ENCODE measurements at places on chromosomes 6 and 20.

- DNase-seq = no peak
Measured at GRCh38 chr20:47857187-47857568, 71.9 kb upstream of the SULF2 start.

- no peak for DNase-seq
Measured at GRCh38 chr6:131852200-131852599, 44.4 kb downstream of the ENPP1 start.

- no peak for DNase-seq
Measured at GRCh38 chr20:15547119-15547518, 1026.1 kb downstream of the KIF16B start.

DNA sequence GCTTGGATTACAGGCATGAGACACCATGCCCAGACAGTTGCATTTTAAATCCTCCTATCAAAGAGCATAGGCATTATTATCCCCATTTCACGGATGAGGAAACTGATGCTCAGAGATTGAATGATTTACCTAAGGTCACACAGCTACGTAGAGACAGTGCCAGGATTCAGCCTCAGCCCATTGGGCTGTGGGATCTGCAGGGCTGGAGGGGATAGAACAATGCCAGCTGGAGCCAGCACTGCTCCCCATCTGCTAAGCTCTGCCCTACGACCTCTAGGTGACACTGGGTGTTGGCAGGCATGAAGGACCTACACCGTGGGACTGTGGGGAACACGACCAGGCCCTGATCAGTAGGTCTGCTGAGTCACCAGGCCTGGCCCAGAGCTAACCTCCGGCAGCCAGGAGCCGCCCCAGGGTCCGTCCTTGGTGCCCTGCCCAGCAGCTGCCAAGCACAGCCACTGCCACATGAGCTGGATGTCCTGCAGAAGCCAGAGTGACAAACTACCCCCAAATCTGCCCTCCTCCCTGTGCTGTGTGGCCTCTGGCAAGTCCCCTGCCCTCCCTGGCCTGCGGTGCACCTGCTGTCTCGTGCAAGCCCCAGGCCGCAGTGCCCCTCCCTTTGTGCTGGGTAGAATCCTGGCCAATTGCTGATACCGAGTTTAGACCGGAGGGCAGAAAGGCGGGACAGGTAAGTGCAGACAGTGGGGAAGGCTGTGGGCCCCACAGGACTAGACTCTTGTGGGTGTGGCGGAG, 47.6 kb upstream of the PTGIS start:
- DNase-seq = no peak

DNA sequence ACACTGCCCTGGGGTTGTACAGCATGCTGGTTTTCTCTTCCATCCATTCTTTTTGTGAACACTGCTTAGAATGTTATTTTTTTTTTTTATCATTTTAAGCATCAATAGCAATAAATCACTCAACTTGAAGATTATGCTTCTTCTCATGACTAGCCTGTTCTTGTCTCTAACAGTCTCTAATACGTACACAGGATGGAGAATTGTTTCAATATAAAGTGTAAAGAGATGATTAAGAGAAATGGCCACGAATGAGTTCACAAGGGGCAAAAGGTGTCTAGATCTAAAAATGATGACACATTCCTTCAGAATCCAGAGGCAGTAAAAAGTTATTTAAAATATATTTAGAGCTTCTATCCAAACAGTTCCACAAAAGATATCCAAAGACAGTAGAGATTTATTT, 390.2 kb downstream of the HDGFL1 start:
- DNase-seq = no peak
